Effector memory CD4-positive, alpha-beta T cell (primary cell): ENCODE measurements at places on chromosomes 2 and 18.

GRCh38 chr2:45014016-45014702 lies 4.9 kb upstream of the SIX2 start:
- DNase-seq = no peak

DNA sequence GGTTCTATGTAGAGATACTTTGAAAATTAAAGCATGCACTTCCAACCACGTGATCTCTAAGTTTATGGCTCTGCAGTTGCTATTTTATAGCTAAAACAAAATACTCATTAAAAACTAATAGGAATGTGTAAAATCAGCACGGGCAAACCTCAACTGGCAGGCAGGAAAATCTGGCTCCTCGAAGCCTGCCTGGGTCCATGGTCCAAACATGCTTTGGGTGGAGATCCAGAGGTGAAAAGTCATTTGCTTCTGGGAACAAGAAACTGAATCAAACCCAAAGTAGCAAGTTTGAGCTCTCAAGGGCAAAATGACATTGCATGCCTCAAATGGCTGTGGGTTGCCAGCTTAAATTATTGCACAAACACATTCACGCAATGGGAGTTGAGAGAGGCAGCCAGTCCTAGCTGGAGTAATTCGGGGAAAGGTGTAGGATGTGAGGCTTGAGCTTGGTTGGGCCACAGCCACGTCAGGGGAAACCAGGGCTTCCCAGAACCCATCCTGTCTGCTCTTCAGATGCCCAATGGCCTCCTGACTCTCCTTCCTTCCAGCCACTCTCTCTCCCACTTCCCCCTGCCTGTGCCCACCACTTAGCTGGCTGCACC lies 75.2 kb upstream of the LCLAT1 start:
- no peak for DNase-seq

GRCh38 chr2:50851886-50852285 lies 180.0 kb downstream of the NRXN1 start:
- DNase-seq = no peak

- no peak for DNase-seq
These were observed 38.4 kb upstream of the GMCL1 start for GRCh38 chr2:69791045-69791444.

GRCh38 chr2:939936-940601 lies 10.6 kb upstream of the SNTG2 start:
- no peak for DNase-seq

DNA sequence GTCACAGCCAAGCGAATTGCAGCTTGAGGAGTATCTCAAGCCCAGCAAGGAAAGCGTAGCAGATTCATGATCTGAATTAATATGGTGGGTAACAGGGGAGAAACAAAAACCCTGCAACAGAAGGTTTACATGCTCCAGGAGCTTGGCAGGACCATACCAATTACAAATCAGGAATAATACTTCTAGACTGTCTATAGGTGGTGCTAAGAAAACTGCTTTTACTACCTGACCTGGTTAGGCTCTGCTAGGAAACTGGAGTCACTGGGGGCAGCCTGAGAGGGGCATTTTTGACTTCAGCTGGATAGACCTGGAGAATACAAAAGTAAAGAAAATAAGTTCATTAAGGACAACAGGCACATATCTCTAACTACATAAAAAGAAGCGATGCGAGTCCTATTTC lies 24.6 kb upstream of the SPOPL start:
- no peak for DNase-seq
